ENCODE measurements at places on chromosomes 6 and 20. TPM values are rescaled to one million over a fixed set of nuclear protein-coding genes. Genes with fewer than 3 reads are reported as not detected.
A peak's percentile ranks its signal among the peaks of the same experiment; 100 is the strongest.

- no peaks in the 10 kb centered on the region for H3K27me3 ChIP-seq
- H3K27ac ChIP-seq: no peak overlapping the region
- H3K36me3 ChIP-seq: no peaks in the 10 kb centered on the region
- DNase-seq: no peak
These were observed 179.3 kb upstream of the RIMS1 start for GRCh38 chr6:71707059-71707458.

Gene CALHM6
- 7.4 TPM for total RNA-seq

Gene IL17F
- total RNA-seq: not detected

Gene EPHA7
- 0.30 TPM for total RNA-seq

DNA sequence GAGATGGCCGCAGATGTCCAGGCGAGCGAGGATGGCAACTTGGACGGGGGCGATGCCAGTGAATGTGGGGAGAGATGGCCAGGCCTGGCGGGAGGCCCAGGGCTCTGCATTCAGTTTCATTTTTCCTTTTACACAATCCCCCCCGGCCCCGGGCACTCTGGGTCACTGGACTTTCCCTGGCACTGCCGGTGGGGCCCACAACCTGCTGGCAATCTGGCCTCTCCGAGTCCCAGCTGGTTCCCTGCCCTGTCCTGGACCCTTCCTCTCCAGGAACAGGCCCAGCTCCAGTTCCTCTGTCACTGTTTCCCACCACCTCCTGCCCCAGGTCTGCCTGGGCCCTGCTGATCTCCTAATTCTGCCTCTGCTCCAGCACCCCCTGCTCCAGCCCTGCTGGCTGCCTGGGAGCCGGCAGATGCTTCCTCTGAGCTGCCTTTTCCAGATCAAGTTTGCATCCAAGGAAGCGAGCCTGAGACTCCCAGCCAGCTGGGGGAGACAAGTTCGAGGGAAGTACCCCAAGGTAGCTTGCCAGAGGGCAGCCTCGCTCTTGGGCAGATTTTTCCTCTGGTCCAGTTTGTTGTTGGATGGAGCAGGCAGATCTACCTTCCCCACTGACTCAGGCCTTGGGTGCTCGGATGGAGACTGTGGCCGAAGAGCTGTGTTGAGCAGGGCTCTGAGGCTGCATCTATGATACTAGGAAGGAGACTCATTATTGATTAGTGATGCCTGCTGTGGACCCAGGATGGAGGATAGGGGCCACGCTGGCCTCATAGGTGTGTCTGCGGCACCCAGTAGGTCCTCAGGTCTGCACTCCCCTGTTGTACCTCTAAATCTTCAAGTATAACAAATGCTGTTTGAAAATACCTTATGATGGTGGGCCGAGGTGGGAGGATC, 83.2 kb downstream of the CEBPB start:
- no peaks in the 10 kb centered on the region for H3K27me3 ChIP-seq
- DNase-seq: no peak
- H3K27ac ChIP-seq: peak overlapping the region; percentile 81
- no peaks in the 10 kb centered on the region for H3K36me3 ChIP-seq
- peaks cover 74% of the 10 kb centered on the region for H3K4me1 ChIP-seq

DNA sequence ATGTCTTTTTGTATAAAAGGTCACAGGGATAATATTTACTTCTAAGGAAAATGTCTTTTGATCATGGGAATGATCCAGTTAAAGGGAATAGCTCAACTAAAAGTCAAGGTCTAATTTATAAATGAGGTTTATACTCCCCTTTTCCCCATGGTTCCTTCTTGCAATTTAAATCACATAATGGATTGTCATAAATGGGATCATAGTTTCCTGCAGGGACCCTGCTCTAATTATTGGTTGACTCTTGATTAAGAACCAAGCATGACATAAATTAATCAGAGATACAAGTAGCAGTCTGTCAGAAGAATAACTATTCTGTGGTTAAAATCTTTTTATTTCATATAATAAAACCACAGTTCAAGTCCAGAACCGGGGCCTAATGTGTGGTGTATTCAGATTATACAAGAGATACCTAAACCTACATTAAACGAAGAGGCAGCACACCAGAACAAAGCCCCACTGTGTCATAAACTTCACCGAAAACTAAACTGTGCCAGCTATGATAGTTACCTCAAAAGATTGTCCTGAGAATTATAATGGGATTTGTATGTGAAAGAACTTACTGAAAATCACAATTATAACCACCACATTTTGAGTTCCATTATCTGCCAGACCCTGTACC, 43.0 kb upstream of the CD83 start:
- H3K4me1 ChIP-seq: peaks cover 3% of the 10 kb centered on the region
- DNase-seq: no peak
- peak overlapping the region; percentile 77 for H3K27ac ChIP-seq
- no peaks in the 10 kb centered on the region for H3K27me3 ChIP-seq
- H3K36me3 ChIP-seq: no peaks in the 10 kb centered on the region
